Panc1 (cell line): ENCODE measurements at places on chromosomes 13 and 19.

DNA sequence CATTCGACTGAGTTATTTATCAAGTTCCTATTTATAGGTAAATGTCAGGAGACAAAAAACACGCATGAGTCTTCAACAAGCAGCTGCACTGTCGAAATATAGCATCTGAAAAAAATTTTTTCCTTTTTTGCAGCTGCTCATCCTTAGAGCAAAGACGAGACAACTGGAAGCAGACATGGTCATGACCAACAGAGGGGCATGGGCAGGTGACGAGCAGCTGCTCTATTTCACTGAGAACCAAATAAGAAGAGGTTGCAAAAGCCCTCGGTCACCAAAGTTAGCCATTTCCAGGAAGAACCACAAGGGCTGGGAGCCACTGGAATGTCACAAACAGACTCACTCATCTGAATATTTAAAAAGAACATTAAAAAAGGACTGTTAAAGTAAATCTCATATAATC is 22.2 kb downstream of the SOHLH2 start:
- no peak for DNase-seq

- no peak for DNase-seq
Measured at GRCh38 chr19:39679791-39680168, 24.1 kb downstream of the LGALS16 start.

DNA sequence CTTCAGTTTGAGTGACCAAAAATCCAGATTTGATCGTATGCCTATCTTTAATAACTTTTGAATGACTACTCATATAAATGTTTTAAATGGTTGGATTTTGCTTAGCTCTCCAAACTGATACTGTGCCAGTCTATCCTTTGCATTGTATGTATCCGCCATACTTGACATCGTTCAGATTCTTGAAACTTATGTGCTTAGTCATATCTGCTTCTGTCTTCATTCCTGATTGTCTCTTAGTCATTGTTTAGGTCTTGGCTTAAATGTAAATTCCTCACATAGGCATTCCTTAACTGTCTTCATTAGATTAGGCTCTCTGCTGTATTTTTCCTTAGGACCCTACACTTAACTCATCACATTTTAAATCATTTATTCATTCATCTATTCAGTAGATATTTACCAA is 126.0 kb downstream of the PCCA start:
- DNase-seq = no peak

GRCh38 chr19:15656467-15656866 is 15.8 kb downstream of the CYP4F3 start:
- DNase-seq = no peak

DNA sequence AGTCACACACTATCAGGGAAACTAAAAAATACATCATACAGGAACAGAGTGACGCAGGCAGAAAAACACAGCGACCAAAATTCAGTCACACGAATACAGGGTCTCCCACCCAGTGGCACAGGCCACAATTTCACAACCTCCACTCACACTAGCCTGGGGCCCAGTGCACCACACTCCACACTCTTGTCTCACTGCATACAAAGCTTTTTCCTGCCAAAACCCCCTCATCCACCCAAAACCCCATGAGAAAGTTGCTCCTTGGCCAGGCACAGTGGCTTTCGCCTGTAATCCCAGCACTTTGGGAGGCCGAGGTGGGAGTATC is 1.2 kb downstream of the S1PR5 start:
- DNase-seq = no peak

- DNase-seq = no peak
Measured at GRCh38 chr13:27965740-27966640, 3.1 kb downstream of the CDX2 start.

DNA sequence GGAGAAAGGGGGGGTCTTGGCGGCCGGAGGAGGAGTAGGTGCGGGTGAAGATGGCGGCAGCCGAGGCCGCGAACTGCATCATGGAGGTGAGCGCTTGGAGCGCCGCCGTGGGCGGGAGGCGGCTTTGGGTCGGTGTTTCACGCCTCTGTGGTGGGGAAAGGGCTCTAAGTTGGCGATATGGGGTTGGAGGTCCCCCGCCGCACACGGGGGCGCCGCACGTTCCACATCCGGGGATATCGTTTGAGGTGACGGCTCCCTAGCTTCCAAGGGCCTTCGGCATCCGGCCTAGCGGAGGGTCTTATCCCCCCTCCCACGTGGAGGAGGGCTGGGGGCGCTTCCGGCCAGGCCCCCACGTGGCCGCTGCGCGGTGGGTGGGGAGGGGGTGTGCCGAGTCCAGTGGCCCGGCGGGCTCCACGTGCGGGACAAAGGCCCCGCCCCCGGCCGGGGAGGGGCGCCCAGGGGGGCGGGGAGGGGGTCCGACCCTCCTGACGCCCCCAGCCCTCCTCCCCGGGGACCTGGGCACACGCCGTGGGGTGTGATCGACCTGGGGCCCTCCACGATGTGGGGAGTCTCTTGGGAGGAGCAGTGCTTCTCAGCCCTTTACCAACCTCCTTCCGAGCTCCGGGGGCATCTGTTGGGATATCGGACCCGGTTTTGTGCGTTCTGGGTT is at the start of gene PRMT1:
Gene PRMT1, plus strand, starts transcription at position 41 of the 670 bp plus-strand sequence. Its CDS starts 10 bp downstream, at position 51.
- DNase-seq = no peak

DNA sequence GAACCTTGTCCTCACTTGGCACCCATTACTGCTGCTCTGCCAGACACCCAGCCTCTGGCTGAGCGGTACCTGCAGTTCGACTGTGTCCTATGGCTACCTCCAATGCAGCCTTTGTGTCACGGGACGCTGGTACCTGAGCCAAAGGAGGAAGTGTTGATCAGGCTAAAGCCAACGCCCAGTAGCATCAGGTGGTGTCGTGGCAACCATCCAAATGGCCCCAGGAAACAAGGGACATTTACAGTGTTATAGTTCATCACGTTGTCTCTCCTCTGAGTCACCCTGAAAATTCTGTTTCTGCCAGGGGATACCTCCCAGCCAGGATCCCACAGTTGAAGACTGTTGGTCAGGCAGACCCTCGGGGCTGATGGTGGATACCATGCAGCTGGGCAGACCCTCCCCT is 10.1 kb downstream of the RHPN2 start:
- DNase-seq = no peak

DNA sequence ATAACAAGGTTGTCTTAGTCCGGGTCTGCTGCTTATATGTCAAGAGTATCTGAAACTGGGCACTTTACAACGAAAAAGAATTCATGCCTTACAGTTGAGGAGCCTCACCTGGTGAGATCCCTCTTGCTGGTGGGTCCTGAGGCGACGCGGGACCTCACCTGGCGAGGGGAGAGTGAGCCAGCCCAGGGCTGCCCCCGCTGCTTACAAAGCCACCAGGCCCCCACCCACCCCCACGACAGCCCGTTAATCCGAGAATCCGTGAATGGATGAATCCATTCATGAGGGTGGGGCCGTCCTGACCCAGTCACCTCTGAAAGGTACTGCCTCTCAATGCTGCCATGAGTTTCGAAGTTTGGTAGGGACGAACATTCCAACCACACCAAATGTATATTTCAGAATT is 54.0 kb upstream of the F7 start:
- no peak for DNase-seq

DNA sequence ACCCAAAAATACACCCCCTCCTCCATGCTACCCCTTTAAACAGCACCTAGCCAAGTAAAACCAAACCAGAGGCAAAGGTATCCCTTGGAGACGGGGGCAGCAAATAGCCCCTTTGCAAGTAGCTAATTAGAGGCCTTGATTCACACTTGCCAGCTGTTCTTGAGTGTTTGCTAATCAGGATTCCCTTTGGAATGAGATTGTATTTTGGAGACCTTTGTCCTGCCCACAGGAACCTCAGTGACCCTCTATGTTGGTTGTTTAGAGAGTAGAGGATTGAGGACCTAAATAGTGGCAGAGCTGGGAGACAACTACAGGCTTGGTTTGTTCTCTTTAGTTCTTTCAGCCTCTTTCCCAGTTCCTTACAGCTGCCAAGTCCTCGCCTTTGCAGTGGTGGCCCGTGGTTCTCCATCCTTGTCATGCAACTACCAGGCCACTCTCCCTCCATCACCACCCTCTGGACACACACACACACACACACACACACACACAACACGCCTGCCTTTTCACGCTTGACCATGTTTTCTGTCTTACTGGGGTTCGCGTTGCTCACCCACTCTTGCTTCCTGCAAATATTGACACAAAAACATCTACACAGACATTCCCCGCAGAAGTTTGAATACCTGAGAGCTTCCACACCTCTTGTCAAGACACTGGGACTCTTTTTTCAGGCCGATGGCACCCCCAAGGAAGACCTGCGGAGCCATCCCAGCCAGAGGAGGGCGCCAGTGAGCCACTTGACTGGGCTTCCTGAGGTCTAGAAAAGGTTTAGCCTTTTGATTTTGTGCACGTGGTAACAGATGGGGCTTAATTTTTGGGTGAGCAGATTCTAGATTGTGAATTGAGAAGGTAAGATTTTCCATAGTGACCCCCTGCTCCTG is 80.0 kb upstream of the GPR183 start:
- DNase-seq = peak; percentile 32

DNA sequence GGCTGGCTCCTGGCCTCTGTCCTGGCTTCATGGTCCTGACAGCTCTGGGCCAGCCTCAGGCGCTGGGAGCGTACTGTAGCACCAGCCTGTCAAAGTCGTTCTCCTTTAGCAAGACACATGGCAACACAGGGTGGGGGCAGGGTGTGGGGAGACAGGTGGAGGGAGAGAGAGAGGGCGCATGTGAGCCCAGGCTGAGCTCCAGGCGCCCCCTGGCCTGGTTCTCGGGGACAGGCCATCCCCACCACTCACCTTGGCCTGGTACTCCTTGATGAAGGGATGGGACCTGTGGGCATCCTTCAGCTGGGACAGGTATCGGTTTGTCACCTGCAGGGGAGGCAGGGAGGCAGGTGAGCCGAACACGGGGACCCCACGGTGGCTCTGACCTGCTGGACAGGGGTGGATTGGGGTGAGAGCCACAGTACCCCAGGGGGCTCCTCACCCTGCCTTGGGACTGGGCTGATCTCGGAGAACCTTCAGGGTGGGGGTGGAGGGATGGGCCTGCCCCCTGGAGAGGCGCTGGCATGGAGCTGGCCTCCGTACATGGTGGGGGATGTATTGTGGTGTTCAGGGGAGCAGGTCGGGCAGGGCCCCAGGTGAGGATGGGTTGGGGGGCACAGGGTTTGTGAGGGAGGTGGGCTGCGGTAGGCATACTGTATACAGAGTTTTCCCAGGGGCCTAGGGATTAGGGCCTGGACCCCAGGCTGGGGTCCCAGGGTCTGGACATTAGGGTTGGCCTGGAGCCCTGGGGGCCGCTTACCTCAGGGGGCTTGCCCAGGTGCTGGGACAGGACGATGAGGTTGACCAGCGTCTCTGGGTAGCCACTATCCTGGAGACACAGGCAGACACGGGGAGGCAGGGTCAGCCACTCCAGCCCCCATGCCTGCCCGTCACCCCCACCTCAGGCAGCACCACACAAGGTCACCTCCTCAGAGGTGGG is 3.9 kb upstream of the CERS1 start:
- no peak for DNase-seq

DNA sequence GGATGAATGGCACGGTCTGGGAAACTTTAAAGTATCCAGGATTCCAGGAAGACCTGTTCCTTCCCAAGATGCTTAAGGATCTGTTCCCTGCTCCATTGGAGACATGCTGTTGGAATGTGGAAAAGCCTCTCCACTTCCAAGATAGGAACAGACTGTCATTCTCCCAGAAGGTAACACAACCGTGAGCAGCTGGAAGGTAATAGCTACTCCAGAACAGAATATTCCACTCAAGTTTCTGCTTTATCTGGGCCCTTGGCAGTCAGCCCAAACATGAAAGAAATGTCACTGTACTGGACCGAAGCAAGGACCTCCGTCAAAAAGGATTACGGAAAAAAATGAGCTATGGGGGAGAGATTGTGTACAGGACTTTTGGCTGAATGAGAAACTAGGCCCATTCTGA is 420.9 kb upstream of the NBEA start:
- DNase-seq = no peak

DNA sequence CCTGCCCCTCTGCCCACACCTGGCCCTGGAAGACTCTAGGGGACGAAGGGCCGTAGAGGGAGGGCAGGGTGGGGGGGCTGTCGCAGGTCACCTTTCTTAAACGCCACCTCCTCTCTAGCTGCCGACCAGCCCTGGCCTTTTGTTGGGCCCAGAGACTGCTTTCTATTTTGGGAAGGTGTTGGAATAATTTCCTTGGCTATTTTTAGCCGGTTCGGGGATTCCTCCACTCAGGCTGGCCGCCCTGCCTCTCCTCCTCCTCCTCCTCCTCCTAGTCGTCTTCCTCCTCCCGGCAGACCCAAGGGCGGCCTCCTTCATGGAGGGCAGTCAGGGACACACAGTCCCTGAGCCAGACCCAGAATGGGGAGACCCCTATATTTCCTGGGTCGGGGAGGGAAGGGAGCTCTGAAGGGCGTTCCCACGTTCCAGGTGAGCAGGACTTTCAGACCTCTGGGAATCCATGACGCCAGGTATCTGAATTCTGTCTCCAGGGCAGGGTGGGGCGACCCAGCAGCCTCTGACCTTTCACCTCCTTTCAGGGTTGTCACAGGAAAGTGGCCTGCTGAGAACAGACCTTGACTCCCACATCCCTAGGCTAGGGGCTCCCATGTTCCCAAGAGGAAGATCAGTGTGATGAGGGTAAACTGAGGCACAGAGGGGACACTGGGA is 19.9 kb downstream of the GADD45B start:
- no peak for DNase-seq

- DNase-seq = no peak
Measured at GRCh38 chr13:111210544-111211469, 95.7 kb downstream of the ARHGEF7 start.

GRCh38 chr13:80873589-80873988 is 532.7 kb upstream of the SPRY2 start:
- no peak for DNase-seq

GRCh38 chr13:110341445-110342244 is 34.6 kb downstream of the COL4A2 start:
- DNase-seq = no peak

DNA sequence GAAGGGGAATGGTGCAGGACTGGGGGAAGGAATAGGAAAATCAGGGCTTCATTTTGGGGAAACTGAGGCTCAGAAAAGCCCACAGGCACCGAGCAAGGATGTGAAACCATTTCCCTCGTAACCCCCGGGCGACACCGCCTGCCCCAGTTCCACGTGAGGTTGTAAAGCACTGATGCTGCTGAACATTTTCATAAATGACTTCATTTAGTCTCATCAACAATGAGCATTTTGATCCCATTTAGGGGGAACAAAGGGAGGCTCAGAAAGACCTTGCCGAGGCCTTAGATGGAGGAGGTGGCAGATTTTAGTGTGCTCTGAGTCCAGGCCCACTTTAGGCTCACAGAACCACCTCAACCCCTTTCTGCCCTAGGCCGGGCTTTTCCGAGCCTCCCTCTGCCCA is 20.5 kb upstream of the FBXO27 start:
- DNase-seq = no peak

GRCh38 chr19:22914646-22915045 is 82.6 kb downstream of the ZNF723 start:
- DNase-seq = no peak

DNA sequence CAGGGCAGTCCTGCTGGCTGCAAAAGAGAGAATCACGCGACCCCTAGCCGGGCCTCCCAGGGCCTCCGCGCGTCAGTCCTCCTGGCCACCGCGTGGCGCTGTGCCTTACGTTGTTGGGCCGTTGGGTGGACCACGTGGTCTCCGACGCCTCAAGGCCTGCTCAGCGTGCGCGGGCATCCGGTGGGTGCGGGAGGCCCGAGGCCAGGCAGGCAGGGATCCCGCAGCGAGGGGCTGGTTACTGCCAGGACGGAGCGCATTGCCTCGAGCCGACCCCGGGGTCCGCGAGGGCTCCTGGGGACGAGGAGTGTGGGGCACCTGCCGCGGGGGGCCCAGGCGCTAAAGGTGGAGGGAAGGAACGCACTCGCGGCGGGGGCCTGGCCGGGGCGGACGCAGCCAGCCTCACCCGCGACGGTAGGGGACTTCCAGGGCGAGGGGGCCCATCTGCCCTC is at the start of gene TDRD12:
Gene TDRD12, plus strand, starts transcription at position 157 of the 449 bp plus-strand sequence. CDS start 306 bp downstream, outside the sequence.
- DNase-seq = no peak

- no peak for DNase-seq
Measured at GRCh38 chr13:46377554-46377953, 9.5 kb downstream of the RUBCNL start.
